ENCODE measurements at places on chromosomes 4 and X.

GRCh38 chr4:150816491-150816890 is 198.6 kb downstream of the LRBA start:
- DNase-seq: no peak

DNA sequence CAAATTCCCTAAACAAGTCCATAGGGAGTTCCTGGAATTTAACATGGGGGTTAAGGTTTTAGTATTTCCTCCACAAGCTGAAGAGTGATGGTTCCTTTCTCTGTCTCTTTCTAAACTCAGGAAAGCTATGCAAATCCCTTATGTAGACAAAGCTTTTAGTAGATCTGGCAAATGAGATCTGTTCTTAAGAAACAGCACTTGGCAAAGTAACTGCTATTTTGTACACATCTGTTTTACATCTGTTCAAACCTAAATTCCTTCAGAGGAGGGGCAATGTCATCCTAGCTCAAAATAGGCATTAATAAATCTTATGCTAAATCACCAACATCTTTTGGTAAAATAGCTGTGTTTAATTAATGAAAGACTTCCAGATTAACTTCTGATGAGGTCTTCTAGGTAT is 137.8 kb upstream of the TBC1D9 start:
- DNase-seq: no peak

DNA sequence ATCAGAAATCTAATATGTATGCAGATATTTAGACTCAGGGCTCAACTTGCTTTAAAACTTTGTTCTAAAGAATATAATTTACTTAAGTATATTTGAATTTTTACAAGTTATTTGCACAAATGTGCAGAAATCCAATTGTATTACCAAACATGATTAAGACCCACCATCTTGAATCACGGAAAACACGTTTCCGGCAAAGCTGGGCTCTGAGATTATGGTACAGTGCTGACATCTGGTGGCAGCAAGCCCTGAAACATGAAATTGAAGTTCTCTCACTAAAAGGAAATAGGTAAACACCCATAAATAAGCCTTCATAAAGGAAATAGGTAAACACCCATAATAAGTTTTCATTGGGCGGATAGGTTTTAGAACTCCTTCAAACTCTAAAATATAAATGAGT is 98.3 kb upstream of the MAOA start:
- DNase-seq: peak; percentile 42

DNA sequence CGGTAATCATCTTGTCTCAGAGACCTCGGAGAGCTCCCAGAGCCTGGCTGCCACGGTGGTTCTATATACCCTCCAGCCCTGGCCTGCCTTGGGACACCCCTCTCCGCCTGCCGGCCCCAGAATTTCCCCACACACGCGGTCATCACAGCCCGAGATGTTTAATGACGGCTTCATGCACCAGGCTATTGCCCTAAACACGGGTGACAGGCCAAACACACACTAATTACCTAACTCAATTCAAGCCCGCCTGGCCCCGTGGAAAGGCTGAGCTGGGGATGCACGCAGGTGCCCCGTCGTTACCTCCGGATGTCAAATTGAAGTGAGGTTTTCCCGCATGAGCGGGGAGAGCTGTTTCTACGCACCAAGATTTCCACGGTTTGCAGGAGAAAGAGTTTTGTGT is 72.9 kb upstream of the PPP2R3B start:
- no peak for DNase-seq

GRCh38 chr4:170339522-170339921 is 249.8 kb upstream of the AADAT start:
- no peak for DNase-seq

Measured in lower leg skin (tissue), 4 donors.